ENCODE measurements at places on chromosomes 1 and 21.

DNA sequence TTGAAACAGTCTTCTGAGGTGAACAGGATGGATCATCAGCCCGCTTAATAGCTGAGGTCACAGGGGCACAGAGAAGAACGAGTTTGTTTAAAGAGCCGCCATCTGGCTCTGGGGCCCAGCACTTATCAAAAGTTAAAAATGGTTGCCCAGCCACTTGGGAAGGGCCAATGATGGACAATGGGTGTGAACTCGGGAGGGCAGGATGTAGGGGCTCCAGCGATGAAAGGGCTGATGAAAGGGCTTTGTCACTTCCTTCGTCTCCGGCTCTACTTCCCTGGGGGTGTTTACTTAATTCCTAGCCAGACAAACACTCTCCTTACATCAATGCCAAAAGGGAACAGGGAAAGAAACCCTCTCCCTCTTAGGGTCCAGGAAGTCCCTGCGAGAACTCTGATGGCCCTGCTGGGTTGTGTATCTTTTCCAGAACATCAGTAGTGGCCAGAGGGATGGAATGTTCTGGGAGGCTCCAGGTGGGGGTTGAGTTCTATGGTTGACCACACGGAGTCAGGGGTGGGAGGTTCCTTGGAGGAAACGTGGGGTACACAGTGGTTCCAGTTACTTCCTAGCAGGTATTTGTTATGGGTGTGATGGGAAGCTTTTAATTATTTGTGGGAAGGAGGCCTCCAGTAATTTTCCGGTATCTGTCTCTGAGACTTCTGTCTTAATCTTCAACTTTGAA, 9.0 kb upstream of the ABCG1 start:
- DNase-seq: no peak

GRCh38 chr1:92487078-92487605, 417 bp upstream of the GFI1 start:
- DNase-seq: no peak

DNA sequence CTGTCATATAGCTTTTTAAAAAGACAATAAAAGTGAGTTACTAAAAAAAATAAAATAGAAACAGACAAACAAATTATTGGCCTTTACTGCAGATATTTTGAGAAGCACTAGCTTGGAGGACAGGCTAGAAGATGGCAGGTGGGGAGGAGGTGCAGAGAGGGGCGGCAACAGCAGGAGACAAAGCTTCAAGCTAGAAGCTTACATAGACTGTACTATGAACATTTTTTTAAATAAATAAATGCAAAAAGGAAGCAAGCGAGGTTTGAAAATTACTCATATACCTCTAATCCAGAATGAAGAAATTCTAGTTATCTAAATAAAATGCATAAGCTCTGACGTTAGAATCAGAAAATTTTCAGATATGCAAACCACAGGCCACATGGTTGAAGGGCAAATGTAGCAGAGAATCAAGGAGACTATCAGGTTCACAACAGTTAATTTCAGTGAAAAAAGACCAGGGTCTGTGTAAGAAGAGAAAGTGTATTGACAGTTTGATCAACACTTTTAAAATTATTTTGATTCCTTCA, 54.9 kb downstream of the NRIP1 start:
- no peak for DNase-seq

- DNase-seq: no peak
These were observed 101.3 kb upstream of the HMCN1 start for GRCh38 chr1:185632659-185633423.

DNA sequence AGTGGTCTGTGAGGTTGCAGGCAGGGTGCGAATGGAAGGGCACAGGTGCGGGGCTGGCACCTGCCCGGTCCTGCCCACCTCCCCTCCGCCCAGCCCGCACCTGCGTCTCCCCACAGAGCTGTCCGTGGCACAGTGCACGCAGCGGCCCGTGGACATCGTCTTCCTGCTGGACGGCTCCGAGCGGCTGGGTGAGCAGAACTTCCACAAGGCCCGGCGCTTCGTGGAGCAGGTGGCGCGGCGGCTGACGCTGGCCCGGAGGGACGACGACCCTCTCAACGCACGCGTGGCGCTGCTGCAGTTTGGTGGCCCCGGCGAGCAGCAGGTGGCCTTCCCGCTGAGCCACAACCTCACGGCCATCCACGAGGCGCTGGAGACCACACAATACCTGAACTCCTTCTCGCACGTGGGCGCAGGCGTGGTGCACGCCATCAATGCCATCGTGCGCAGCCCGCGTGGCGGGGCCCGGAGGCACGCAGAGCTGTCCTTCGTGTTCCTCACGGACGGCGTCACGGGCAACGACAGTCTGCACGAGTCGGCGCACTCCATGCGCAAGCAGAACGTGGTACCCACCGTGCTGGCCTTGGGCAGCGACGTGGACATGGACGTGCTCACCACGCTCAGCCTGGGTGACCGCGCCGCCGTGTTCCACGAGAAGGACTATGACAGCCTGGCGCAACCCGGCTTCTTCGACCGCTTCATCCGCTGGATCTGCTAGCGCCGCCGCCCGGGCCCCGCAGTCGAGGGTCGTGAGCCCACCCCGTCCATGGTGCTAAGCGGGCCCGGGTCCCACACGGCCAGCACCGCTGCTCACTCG, 23.3 kb downstream of the FTCD start:
- DNase-seq: no peak

- DNase-seq: no peak
These were observed 28.8 kb upstream of the CAMTA1 start for GRCh38 chr1:6756457-6756856.

DNA sequence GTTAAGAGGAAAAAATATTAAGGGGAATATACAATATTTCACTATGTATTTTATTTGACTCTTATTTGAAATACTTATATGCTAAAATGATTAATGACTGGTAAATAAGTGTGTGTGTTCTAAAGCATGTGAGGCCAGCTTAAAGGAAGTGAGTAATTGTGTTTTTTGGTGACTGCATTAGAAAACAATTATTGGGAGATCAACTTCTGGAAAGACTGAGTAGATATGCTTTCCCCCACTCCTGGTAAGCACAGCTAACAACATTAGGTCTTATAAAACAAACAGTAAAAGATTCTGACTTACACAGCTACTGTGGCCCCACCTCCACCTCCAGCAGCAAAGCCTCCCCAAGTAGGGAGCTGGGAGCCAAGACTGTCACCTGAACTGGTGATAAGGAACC, 403.0 kb downstream of the SRGAP2C start:
- no peak for DNase-seq

DNA sequence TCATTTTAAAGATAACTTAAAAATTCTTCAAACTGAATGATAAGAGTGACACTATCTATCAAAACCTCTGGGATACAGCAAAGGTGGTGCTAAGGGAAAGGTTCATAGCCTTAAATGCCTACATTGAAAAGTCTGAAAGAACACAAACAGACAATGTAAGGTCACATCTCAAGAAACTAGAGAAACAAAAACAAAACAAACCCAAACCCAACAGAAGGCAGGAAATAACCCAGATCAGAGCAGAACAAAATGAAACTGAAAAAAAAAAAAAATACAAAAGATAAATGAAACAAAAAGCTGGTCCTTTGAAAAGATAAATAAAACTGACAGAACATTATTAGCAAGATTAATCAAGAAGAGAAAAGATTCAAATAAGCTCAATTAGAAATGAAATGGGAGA, 6.8 kb downstream of the ODF2L start:
- peak; percentile 47 for DNase-seq

DNA sequence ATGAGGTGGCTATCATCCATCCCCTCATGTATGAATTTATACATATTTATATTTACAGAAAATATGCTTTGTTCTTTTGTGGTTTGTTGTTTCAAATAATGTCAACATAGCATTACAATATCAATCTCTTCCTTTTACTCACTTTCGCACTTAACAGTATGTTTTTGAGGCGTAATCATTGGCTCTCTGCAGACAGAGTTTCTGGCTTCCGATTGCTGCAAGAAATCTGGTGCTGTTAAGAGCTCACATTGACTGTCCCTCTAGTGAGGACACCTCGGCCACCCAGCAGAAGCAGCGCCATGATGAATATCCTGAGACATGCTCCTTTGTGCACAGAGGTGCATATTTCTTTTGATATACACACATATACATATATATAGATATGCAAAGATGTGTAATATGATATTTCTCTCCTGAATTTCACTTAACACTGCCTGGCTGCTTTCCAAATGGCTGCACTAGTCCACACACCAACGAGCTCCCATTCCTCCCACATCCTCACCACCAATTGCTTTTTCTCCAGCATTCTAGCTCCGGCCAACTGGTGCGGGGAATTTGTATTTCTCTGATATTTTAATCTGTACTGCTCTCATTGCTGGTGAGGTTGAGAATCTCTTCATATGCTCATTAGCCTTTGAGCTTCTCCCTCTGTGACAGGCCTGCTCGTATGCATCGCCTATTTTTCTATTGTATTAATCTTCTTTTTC, 248.4 kb downstream of the SIPA1L2 start:
- no peak for DNase-seq

GRCh38 chr21:42539342-42539741, 25.7 kb downstream of the SLC37A1 start:
- DNase-seq: no peak

DNA sequence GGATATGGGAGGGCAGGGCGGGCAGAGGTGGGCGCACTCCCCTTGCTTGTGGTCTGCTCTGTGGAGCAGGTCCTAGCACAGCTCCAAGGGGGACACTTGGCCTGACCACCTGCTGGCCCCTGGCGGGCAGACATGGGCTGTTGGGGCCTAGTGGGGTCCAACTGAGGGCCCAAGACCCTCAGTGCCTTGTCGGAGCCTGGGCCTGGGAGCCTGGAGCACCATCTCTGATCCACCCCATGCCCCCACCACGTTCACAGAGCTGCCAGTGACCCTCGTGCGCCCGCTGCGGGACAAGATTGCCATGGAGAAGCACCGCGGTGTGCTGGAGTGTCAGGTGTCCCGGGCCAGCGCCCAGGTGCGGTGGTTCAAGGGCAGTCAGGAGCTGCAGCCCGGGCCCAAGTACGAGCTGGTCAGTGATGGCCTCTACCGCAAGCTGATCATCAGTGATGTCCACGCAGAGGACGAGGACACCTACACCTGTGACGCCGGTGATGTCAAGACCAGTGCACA, 70.6 kb downstream of the OBSCN start:
- DNase-seq: no peak

GRCh38 chr1:207579436-207579799, 65.5 kb upstream of the CR1L start:
- no peak for DNase-seq

DNA sequence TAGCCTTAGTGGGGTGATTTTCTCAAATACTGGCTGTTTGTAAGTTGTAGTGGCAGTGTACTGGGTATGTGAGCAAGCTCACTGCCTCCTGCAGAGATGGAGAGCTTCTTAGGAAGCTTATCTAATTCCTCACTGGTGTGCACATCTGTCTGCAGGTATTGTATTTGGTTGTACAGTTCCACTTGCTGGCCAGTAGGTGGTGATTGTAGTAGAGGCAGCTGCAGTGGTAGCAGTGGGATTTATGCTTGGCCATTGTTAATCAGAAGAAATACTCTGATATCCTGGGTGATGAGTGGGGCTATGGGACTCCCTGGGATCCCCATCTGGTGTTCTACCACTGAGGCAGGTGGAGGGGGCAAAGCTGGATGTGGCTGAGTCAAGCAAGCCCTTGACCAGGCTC, 276.1 kb upstream of the SPAG17 start:
- DNase-seq: no peak

DNA sequence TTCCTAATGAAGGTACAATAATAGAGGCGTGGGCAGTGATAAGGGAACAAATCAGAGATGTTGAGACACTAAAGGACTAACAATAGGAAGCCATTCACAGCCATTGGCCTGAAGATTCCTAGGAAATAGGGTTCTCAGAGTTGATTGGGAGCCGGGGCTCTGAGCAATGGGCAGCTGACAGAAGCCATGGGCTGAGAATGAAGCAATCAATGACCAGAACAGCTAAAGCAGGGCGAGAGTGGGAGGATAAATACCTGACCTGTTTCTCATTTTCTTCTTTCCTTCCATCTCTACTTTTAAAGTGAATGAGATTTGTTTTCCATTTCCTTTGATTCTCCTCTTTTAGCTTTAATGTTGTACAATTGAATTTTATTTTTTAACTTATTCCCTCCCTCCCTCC, 774.7 kb upstream of the ADGRL4 start:
- DNase-seq: no peak

DNA sequence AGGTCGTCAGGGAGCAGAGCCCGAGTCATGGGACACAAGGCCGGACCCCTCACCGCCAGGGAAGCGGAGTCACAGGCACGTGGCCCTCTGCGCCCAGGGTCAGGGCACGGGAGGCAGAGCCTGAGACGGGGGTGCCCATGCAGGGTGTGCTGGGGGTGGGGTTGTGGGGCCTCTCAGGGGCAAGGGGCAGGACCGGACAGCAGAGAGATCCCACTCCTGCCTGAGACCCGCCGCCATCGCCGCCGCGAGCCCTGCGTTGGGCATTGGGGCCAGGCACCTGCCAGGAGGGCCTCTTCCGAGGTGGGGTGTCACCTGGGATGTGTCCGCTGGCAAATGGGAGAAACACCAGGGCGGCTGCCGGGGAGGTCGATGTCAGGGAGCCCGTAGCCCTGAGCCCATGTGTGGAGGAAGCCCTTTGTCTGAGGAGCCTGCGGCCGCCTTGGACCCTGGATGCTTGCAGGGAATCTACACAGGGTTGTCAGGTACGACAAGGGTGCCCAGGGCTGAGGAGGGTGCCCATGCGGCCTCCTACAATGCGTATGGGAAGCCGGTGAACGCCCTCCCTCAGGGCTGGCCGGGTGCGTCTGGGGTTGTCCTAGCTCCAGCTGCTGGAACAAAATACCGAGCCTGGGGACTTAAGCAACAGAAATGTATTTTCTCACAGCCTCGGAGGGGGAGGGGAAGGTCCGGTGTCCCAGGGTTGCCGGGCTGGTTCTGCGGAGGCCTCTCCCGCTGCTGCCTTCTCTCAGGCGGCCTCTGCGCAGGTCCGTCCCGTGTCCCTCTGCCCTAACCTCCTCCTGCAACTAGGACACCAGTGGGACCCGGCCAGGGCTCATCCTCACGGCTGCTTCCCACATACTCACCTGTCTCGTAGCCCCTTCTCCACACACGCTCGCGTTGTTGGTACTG, 16.4 kb upstream of the C1orf159 start:
- no peak for DNase-seq

- no peak for DNase-seq
These were observed 604.8 kb upstream of the CXADR start for GRCh38 chr21:16908077-16908476.

- no peak for DNase-seq
These were observed 15.8 kb downstream of the TSPAN2 start for GRCh38 chr1:115073298-115074087.

DNA sequence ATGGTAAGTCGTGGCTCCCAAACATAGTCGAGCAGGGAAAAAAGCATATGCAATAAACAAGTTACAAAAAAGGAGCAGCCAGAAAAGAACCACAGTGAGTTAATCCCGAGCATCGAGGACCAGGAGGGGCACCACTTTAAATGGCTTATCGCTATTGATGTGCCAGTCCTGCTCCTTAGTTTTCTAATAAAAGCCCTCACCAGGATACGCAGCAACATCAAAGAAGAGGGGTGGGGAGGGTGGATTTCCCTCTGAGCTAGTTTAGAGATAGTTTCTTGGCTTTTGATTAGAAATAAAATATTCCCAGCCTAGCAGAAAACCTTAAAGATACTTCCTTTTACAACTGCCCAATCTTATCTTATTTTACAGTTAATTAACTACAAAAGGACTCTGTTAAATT, 170.4 kb downstream of the GABPA start:
- no peak for DNase-seq

- no peak for DNase-seq
These were observed 344.9 kb downstream of the PTPRU start for GRCh38 chr1:29581256-29581655.

GRCh38 chr1:70866542-70867264, 180.9 kb downstream of the PTGER3 start:
- DNase-seq: peak; percentile 33

Data from thymus (tissue), 14 donors.